ENCODE measurements at places on chromosomes 6 and 20.

DNA sequence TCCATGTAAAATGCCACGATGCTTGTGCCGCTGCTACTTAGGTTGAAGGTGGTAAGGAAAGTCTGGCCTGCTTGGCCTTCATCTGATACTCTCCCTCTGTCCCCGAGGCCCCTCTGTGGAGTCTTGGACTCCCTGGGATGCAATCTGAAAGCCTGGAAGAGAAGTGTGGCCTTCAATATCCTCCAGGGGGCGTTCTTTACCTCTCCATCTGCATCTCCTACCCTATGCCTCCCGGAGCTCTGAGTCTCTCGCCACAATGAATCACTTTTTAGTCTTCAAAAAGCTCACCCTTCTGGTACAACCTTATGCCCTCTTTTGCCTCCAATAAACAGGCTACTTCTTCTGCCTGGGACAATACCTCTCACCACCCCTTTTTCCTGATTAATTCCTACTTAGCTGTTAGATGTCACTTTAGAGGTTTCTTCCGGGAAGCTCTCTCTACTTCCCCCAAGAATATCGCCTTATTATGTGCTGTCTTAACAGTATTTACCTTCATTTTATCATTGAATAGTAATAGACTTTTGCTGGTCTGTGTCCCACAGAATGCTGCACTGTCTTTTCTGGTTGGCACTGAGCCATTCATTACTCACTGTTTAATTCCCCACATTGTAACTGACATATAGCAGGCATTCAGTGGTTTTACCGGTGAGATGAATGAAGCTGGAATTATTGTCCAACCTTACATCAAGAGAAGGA lies 13.9 kb upstream of the ATG5 start:
- DNase-seq, result no peak

- DNase-seq, result no peak
Observed at GRCh38 chr6:139290787-139291311, 949 bp downstream of the TXLNB start.

DNA sequence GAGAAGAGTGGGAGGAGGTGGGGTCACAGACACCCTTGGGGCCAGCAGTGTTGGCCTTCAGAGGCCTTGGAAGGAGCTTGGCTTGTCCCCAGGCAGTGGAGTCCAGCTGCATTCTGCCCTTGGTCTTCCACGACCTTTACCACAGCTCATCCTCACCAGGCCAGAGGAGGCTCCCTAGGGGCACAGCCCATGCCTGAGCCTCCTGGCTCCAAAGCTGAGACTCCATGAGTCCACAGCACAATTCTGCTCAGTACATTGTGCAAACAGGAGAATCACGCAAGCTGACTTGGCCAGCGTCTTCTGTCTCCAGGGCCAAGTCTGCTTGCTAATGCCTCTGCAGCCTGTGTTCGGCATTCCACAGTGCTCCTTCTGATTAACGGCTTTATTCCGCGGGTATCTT lies 337.2 kb downstream of the SMOC2 start:
- DNase-seq, result no peak

- DNase-seq, result no peak
Observed at GRCh38 chr6:136550045-136550329, 235 bp downstream of the MAP7 start.

GRCh38 chr6:90604546-90604945 lies 17.7 kb upstream of the MAP3K7 start:
- DNase-seq, result no peak

- no peak for DNase-seq
Observed at GRCh38 chr6:148492654-148493290, 150.1 kb downstream of the SASH1 start.

GRCh38 chr20:53434662-53435061 lies 159.0 kb downstream of the ZNF217 start:
- no peak for DNase-seq

GRCh38 chr20:18650224-18650623 lies 62.4 kb downstream of the DTD1 start:
- DNase-seq, result no peak

- no peak for DNase-seq
Observed at GRCh38 chr20:41086402-41087324, 50.7 kb upstream of the PLCG1 start.

DNA sequence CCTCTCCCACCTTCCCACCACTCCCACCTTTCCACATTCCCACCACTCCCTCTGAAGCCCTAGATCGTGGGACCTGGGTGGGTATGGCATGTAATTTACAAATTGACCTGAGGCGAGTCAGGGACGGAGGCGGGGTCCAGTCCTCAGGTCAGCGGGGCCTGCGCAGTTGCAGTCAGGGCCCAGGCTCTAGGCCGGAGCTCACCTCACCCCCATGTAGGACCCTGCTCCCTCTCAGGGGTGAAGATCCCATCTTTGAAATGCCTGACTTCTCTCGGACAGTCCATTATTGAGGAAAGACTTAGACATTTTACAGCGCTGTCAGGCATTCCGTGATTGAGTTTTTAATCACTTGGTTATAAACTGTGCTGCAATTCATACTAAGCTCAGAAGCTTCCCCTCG lies 10.5 kb downstream of the THBS2 start:
- no peak for DNase-seq

- no peak for DNase-seq
Observed at GRCh38 chr6:100427452-100427851, 37.3 kb downstream of the SIM1 start.

- no peak for DNase-seq
Observed at GRCh38 chr6:93985953-93986352, 566.6 kb upstream of the EPHA7 start.

DNA sequence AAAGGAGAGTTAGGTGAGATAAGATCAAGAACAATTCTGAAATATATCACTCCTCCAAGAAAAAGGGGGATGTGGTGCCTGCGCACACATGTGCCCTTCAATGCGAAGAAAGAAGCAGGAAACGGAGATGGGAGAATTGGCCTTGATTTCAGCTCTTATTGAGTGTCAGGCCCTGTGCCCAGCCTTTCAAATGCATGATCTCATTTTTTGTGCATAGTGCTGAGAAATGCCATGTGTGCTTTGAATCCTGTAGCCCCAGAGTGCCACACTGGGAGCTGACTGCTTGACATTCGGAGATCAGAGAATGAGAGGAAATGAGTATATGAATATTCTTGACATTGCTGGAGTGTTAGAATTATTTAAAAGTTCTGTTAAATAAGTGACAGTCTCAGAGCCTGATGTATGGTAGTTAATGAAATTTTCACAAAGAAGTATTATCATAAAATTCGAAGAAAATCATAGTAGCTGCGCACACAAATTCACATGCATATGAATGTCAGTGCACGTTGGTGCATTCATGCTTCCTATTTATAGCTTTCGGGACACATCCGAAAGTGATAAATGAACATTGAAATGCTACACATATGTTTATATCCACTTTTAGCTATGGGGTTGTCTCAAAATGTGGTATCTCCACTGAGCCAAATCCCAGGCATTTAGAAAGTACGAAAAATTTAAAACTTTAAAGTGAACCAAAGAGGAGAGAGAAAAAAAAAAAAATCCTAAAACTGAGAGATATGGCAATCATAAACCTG lies 172.0 kb downstream of the KCNQ5 start:
- no peak for DNase-seq

- DNase-seq, result no peak
Observed at GRCh38 chr20:63830841-63831588, at the start of gene ZBTB46. ZBTB46 (minus strand) TSS chr20:63831264; CDS start chr20:63790757, 40,507 bp downstream.

DNA sequence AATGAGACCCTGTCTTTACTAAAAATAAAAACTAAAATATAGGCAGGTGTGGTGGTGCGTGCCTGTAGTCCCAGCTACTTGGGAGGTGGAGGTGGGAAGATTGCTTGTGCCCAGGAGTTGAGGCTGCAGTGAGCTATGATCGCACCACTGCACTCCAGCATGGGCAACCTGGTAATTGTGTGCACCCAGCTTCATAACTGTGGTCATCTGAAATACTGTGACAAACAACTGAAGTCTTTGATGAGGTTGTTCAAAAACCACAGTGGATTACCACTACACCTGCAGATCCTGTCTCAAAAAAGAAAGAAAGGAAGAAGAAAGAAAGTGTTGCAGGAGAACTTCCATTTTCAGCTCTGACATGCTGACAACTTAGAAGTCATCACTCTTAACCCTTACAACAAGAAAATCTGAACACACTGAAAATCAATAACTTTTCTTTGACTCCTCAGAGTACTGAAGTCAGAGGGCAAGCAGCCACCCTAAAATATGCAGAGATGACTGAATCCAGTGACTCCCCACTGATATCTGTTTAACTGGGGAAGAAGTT lies 13.8 kb upstream of the ZBP1 start:
- DNase-seq, result no peak

DNA sequence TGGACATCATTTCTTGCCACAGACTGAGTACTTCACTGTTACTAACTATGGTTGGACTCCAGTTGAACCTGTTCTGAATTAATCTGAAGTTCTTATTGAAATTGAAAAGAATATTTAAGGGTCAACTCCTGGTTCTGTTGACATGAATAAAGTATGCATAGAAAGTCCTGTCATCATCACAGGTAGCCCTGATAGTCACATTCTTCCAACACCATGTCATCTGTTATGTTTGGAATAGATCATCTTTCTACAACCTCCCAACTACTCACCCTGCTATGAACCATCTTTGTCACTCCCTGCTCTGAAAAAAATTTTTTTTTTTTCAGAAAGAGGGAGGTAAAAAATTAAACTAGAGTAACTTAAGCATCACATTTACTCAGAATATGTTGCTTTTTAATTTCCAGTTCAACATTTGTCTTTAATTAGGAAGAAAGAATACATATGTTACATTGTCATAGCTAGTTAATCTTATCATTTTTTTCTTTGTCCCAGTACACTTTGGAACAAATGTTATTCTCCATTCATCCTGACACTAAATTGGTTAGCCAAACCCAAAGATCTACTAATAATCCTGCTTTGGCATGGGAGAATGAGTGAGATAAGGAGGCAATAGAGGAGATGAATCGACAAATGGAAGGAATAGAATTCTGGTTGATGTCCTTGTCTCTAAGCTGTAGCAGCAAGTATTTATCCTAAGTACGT lies 775.1 kb upstream of the NRSN1 start:
- DNase-seq, result peak; percentile 11

- no peak for DNase-seq
Observed at GRCh38 chr20:25205277-25206062, 10.0 kb downstream of the ENTPD6 start.

GRCh38 chr6:166774770-166775169 lies 147.7 kb upstream of the RPS6KA2 start:
- no peak for DNase-seq

DNA sequence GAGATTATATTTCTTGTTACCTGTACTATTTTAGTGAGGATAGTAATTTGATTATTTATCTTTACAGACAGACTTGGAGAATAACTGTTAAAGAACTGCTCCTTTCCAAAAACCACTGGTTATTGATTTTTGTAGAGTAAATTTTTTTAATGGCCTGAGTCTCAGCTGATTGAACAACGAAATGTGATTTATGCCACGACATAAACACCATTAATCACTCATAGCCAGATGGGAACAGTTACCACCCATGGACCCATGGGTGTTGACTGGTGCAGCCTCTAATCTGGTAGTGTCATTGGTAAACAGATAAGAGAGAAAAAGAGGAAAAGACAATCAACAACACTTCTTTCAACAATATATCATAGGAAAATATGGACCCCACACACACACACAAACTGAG lies 101.4 kb upstream of the BEND6 start:
- no peak for DNase-seq

DNA sequence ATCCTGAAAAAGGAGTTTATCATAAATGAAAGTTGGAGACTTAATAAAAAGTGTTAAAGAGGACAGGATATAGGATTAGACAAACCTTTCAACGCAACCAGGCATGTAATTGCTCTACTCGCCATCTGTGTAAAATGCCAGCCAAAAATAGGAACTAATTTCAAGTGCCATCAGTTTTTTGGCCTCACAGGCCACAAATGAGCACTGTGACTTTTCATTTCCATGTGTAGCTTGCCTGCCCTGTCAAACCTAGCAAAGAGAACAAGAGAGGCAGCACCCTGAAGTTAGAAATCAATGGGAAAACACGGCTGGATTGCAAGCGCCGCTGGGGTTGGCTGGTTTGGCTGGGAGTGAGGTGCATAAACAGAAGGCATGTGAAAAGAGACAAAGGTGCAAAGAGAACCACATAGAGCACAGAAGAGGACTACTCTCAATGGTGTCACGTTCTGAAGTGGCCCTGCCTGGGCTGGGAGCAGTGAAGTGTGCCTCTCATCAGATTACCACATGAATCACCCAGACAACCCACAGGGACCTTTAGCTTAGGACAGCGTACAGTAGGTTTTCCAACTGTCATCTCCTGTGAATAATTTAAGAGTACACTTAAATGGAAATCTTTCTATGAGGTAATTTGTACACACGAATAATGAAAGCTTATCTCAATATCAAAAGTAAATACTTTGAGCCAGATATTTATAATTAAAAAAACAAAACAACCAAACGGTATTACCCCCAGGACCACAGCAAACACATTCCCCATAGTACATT lies 78.0 kb upstream of the NHSL1 start:
- no peak for DNase-seq

- DNase-seq, result peak; percentile 77
Observed at GRCh38 chr20:7790189-7790588, 150.1 kb downstream of the HAO1 start.

DNA sequence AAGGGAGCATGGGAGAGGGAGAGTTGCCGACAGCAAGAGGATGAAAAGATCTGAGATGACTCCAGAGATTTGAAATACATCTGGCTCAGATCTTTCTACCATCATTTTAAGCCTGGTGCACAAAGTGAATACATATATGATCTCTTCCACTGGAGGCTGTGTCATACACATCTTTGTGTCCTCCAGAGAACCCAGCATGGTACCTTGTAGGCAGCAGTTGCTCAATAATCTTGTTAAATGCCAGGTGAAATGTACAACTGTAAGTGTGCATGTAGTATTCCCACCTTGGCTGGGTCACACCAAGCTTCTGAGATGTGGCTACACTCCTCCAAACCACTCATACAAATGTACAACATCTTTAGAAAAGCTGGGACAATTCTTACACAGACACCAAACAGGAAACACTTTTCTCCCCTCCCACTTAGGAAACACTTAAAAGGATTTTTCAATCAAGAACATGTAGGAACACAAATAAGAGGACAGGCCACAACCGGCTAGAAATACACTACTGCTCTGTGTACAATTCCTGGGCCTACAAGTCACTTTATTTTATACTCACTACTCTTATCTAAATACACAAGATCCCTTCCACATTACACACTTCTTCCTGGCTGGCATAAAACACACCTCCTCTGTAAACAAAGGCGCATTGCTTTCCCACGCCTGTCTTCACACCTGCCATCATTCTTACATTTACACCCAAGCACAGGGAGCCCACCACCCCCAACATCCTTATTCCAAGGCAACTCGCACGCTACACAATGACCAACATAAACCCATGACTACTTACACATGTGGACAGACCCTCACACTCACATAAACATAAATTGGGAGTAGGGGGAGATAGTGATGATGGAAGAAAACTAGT lies 3.8 kb upstream of the IER3 start:
- DNase-seq, result no peak

- DNase-seq, result no peak
Observed at GRCh38 chr6:52555518-52556233, 21.2 kb downstream of the TRAM2 start.

GRCh38 chr20:23228912-23229311 lies 121.7 kb upstream of the NXT1 start:
- DNase-seq, result no peak

GRCh38 chr20:1674990-1675780 lies 17.6 kb upstream of the SIRPG start:
- DNase-seq, result no peak

All from HS-27A (cell line).